ENCODE measurements at places on chromosomes 11 and 22.

DNA sequence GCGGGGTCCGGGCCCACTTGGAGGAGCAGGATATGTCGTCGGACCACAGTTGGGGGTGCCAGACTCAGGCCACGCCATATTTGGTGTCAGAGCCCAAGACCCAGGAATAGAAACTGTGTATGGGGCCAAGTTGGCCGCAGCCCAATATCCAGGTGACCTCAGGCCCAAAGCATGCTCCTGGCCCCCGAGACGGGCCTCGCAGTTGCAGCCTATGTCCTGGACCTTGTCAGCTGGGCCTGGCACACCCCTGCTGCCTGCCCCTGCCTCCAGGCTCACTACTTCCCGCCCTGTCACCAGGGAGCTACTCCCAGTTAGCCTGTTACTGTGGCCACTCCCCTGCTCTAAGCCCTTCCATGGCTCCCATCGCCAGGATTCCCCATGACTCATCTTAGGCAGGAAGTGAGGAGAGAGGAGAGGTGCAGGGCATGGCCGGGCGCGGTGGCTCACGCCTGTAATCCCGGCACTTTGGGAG, 23.1 kb downstream of the A4GALT start:
- no peak for DNase-seq

- no peak for DNase-seq
Observed at GRCh38 chr11:19559746-19560145, 152.9 kb upstream of the NAV2 start.

- DNase-seq: no peak
Observed at GRCh38 chr22:30210235-30210909, 36.2 kb downstream of the LIF start.

GRCh38 chr11:119755356-119756071, 26.5 kb upstream of the NECTIN1 start:
- DNase-seq: no peak

DNA sequence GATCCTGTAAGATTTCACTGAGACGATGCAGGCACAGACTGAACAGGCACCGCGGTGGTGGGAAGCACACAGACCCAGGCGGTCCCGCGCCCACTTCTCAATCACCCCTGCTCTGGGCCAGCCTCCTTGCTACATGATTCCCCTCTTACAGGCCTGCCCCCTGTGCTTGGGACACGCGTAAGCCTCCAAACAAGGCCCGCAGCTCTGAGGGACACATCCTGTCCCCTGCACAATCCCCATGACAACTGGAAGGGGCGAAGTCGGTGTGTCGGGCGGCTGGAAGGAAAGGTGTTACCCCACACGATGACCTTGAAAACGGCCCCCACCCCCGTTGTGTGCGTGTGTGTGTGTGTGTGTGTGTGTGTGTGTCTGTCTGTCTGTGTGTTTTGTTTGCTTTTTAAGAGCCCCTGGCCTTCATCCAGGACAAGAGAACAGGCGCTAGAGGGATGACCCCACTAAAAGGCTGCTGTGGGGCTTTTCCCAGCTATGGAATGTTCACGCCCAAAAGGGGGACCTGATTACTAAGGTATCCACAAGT, 13.1 kb downstream of the CELSR1 start:
- DNase-seq: no peak

DNA sequence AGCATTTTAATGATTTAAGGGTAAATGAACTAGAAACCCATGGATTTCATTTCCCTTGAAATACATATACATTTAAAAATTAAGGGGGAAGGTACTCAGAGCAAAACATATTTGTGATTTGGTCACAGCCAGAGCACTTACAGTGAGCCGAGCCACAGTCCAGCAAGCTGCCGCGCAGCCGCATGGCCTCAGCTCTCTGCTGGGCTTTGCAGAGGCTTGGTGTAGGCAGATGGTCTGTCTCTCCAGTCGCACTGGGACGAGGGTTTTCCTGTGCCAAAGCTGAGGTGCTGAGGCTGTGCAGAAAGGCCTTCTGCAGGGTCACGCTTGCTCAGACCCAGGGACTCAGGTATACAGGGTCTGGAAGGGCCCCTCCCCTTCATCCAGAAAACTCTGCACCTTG, 367.3 kb downstream of the OPCML start:
- DNase-seq: no peak

- no peak for DNase-seq
Observed at GRCh38 chr11:98600786-98601773, 419.7 kb upstream of the CNTN5 start.

DNA sequence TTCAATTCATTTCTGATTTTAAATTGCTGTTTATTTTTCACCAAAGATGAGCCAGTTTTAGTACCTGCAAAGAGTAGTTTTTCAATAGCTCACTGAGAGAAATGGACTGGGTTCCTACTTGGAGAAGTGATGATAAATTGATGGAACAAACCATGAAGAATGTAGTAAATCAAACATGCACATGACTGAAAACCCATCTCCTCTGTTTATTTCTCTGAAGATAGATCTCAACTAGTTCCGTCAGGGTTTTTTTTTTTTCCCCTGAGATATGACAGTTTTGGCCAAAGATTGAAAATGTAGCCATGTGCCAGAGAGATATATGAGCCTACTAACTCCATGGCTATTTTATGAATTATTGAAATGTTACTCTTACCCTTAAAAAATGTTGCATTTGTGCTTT, 239.6 kb downstream of the DDX10 start:
- DNase-seq: no peak

DNA sequence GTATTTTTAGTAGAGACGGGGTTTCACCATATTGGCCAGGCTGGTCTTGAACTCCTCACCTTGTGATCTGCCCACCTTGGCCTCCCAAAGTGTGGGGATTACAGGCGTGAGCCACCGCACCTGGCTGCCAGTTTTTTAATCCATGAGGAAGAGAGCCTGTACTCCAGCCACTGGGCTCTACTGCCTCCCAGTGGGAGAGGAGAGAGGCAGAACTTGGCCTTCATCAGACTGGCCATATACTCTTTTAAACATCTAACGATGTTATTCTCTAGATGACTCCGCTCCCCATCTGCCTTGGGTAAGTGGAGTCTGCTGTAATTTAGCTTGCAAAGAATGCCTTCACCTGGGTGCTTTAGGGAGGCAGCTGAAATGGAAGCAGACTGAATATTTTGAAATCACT, 34.6 kb downstream of the SLC6A5 start:
- DNase-seq: no peak

- no peak for DNase-seq
Observed at GRCh38 chr11:78662811-78663210, 88.1 kb upstream of the NARS2 start.

- no peak for DNase-seq
Observed at GRCh38 chr22:46098525-46099475, 51.5 kb upstream of the PPARA start.

GRCh38 chr11:122556605-122557004, 98.9 kb upstream of the UBASH3B start:
- no peak for DNase-seq

GRCh38 chr11:35160246-35160824, 21.4 kb downstream of the CD44 start:
- no peak for DNase-seq

DNA sequence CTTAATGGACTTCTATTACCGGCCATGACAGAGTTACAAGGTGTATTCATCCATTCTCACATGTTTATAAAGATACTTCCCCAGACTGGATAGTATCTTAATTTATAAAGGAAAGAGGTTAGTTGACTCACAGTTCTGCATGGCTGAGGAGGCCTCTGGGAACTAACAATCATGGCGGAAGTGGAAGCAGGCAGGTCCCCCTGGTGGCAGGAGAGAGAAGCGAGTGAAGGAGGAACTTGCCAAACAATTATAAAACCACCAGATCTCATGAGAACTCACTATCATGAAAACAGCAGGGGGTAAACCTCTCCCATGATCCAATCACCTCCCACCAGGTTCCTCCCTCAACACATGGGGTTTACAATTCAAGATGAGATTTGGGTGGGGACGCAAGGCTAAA, 170.0 kb upstream of the PDGFD start:
- no peak for DNase-seq

DNA sequence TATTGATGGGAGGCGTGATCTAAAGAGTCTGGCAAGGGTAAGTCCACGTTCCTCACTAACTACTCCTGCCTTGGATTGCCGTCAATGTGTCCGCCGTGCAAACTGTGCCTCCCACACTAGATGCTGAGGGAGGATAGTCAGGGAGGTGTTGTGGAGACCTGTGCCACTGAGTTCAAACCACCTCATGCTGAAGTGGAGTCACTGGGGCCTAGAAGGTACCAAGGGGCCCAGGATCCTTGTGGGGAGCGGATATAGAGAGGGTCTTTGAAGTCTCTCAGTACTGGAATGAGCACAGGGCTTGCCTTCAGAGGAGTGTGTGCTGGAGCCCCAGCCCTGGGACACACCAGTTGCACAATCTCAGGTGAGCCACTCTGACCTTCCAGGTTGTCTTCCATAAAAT, 27.1 kb upstream of the TMPRSS4 start:
- no peak for DNase-seq

DNA sequence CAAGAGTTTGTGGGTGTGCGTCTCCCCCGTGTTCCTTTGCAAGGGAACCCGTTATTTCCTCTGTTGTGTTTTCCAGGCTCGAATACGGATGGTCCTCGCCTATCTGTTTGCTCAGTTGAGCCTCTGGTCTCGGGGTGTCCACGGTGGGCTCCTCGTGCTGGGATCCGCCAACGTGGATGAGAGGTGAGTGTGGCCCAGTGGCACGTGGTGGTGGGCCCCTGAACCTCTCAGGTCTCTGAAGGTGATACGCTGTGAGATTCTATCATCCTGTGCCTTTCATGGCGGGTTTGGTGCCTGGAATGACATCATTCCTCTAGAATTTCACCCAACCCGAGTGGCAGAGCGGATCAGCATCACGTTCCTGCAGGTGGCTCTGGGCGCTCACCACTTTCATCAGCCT, 32.5 kb downstream of the NADSYN1 start:
- no peak for DNase-seq

GRCh38 chr11:97607291-97608000, 1217.6 kb downstream of the JRKL start:
- DNase-seq: no peak

GRCh38 chr11:62922653-62923431, 1.7 kb upstream of the CHRM1 start:
- no peak for DNase-seq

DNA sequence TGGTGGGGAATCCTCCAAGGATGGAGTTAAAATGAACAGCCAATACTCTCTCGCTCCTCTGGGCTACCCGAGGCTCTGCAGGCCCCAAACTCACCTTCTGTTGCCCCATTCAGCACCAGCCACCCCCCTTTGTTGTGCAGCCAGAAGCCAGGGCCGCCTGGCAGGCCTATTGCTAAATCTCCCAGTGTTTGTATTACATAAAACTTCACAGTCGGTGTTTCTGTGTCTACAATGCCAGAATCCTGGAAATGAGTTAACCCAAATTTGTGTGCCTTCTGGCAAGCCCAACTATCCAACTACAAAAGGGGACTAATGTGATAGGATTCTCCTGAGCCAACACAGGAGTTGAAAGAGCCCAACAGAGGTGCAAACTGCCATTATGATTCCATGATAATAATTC, 9.3 kb downstream of the KCNJ5 start:
- no peak for DNase-seq

DNA sequence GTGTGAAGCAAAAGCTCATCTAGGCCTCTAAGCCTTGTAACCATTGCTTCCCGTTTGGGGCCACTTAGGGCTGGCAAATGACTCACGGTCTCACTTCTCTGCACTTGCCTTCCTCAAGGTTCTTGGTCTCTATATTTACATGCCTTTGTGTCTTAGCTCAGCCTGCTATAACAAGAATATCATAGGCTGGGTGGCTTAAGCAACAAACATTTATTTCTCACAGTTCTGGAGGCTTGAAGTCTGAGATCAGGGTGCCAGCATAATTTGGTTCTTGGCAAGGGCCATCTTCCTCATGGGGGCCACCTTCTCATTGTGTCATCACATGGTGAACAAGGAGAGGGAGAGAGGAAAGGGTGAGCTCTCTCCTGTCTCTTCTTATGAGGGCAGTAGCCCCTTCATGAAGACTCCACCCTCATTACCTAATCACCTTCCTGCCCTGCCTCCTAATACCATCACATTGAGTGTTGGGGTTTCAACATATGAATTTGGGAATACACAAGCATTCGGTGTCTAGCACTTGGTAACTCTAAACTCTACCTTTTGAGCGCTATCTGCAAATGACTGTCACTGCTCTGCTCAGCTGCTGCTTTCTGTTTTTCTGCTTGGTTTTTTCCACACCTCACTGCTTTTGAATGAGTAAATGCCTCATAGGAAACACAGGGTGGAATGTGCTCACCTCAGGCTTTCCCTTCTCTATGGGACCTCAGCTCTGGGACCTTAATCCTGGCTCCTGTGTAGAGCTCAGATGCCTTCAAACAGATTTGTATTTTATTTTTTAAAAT, 16.2 kb upstream of the ME3 start:
- DNase-seq: no peak

- no peak for DNase-seq
Observed at GRCh38 chr11:126948563-126948962, 52.0 kb downstream of the KIRREL3 start.

GRCh38 chr11:123056835-123057491, 5.0 kb downstream of the HSPA8 start:
- no peak for DNase-seq

- DNase-seq: no peak
Observed at GRCh38 chr22:23527971-23528740, 51.9 kb downstream of the IGLL1 start.

DNA sequence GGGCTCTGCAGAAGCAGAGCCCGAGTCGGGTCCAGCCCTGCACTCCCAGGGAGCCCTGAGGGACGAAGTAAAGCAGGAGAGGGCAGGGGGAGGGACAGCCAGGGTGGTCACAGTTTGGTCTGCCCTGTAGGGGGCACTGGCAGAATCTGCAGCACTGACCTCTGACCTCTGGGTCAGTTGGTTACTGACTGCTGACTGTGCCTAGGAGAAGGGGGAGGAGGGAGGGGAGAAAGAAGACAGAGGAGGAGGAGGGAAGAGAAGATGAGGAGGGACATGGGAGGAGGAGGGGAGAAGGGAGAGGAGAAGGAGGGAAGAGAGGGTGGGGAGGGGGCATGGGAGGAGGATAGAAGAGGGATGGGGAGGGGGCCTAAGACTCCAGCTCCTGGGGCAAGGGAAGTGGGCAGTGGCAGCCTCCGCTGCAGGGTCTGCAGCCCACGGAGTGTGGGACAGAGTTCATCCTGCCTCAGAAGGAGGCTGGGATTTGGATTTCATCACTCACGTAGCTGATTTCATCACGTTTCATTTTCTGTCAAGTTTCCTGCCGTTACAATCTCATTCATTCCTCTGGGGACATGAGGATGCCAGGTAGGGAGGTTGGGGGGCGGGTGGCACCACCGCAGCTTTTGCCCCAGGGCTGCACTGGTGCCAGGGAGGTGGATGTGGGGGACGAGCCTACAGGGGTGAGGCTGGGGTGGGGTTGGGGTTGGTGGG, 55.2 kb downstream of the FLRT1 start:
- no peak for DNase-seq

GRCh38 chr11:63564056-63564774, 1.0 kb upstream of the PLAAT2 start:
- no peak for DNase-seq

- no peak for DNase-seq
Observed at GRCh38 chr11:116379185-116379828, 393.5 kb downstream of the BUD13 start.
